ENCODE measurements at places on chromosomes 6 and 20. TPM values are rescaled to one million over a fixed set of nuclear protein-coding genes. Genes with fewer than 3 reads are reported as not detected.

The TREM2 gene
- total RNA-seq = not detected

The NFATC2 gene
- 1.5 TPM for total RNA-seq

The CNR1 gene
- total RNA-seq = under 0.01 TPM

The SGK2 gene
- 0.09 TPM for total RNA-seq

The OR2H2 gene
- not detected for total RNA-seq

The ISM1 gene
- total RNA-seq = not detected

The SLA2 gene
- not detected for total RNA-seq

The LTB gene
- 2.3 TPM for total RNA-seq

The LY86 gene
- not detected for total RNA-seq

The WFDC10B gene
- not detected for total RNA-seq

The ADTRP gene
- total RNA-seq = 2.7 TPM

The ERVFRD-1 gene
- not detected for total RNA-seq

The FAM83C gene
- total RNA-seq = not detected

The SGK1 gene
- 311 TPM for total RNA-seq

The NRM gene
- 1.4 TPM for total RNA-seq

The CHD6 gene
- total RNA-seq = 20.4 TPM

The SIRPB1 gene
- 1.0 TPM for total RNA-seq

The SNAP25 gene
- not detected for total RNA-seq

The OXT gene
- not detected for total RNA-seq

The GJA10 gene
- total RNA-seq = not detected

The MOXD1 gene
- total RNA-seq = not detected

The ZNF165 gene
- total RNA-seq = 0.36 TPM

The EYS gene
- under 0.01 TPM for total RNA-seq

The FOXS1 gene
- total RNA-seq = 2.8 TPM

The SIRPG gene
- total RNA-seq = not detected

Data from endothelial cell of coronary artery (primary cell).